ENCODE measurements at places on chromosomes 6 and 20.
A peak's percentile ranks its signal among the peaks of the same experiment; 100 is the strongest.

- no peak for DNase-seq
These were observed 296.7 kb downstream of the CDH26 start for GRCh38 chr20:60254901-60255411.

DNA sequence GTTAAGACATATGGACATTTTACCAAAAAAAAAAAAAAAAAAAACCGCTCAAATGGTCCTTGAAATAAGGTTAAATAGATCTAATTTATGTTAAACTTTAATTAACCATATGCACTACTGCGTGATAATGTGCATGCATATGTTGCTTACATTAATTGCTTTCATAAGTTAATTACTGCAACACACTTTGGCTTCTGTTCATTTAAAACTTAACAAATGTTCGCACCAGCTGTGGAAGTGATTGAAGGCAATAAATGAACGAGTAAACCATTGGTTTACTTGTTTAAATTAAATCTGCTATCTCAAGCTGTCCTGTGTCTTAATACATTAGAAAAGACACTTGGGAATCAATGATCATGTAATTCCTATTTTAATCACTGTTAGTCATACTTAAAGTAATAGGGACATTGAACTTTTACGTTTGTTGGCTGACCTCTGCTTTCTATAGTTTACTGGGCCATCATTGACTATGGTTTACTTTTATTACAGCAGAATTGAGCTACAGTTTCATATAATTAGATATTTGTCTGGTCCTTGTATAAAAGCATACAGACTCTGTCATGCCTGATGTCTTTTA lies 294.7 kb downstream of the KHDC1L start:
- DNase-seq = no peak

DNA sequence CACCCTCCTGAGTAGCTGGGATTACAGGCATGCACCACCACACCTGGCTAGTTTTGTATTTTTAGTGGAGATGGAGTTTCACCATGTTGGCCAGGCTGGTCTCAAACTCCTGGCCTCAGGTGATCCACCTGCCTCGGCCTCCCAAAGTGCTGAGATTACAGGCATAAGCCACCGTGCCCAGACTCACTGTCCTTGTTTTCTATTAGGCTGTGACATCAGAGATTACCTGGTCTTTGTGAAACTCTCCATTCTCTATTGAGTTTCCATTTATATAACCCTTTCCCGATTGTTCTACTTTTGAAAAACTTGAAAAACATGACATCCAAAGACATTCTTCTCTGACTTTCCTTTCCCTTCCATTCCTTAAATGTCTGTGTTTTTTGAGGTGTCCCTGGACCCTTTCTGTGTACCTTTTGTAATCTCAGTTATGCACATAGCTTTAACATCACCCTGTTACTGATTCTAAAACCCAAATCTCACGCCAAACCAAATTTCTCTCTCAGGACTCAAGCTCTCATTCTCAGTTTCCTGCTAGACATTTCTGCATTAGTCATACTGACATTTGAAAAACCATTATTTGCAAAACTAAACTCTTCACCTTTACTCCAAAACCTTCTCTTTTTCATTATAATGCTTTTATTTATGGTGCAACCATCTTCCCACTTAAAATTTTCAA lies 137.0 kb downstream of the KHDC1L start:
- peak; percentile 11 for DNase-seq

DNA sequence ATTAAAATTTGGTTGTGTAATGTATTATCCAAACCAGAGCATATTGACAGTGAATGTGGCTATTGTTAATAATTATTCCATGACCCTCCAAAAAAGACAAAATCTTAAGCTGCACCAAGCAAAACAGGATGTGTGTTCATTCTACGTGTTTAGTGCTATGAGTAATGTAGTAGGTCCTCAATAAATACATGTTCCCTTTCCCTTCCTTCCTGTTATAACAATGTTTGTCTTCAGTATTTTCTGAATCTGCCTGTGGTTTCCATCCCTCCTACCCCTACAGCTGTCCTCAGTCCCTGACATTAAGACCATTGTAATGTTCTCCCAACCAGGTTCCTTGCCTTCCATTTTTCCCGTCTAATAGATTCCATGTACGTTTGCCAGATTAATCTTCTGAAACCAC lies 163.8 kb downstream of the AIG1 start:
- DNase-seq = no peak

DNA sequence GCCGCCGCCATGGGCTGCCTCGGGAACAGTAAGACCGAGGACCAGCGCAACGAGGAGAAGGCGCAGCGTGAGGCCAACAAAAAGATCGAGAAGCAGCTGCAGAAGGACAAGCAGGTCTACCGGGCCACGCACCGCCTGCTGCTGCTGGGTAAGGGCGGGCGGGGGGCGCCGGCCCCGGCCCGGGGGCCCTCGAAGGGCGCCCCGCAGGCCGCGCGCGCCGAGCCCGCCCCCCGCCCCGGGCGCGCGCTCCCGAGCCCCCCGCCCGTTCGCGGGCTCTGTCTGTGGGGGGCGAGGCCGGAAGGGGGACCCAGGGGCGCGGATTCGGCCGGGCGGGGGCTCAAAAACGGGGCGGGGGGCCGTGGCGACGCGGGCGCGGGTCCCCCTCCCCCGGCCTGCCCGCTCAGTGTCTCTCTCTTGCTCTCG lies 39.2 kb downstream of the GNAS start:
- no peak for DNase-seq

DNA sequence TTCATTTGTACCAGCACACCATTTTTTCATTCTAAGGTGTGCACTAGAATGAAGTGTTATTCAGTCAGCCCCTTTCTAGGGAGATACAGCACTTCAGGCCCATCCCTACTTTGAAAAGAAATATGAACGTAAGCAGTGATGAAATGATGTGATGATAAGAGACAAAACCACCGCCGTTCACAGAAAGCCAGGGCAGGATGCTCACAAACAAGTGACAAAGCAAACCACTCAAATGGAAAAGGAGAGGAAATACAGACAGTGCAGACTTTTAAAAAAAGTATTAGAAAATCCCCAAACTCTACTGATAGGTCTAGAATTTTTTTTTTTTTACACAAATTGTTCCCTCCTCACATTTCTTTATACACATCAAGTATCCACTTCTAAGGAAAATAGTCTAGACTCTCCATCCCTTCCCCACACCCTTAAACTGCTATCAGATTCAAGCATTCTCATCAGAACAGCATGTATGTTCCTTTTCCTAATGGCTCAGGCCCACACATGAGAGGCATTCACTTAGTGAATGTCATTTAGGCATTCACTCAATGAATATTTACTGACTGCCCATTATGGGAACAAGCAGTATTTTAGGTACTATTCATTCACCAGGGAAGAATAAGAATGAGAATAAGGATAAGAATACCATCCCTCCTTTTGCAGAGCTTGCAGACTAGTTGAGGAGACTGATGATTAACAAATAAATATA lies 243.5 kb downstream of the GMPR start:
- DNase-seq = no peak

DNA sequence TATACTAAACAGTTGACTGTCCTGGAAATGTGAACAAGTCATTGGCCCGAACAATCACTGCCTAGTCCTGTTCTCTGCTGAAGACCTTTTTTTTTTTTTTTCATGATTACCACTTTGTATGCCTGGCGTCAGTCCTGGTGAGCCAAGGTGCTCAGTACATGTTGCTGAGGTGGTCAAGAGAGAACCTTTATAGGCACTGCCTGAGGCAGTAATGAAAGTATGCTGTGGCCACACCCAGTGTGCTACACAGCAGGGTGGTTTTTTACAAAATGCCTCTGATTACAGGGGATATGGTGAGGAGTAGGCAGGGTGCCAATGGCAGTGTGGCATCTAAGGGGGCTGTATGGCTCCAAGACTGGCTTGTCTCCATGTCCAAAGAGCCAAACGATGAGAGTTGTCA lies 135.1 kb upstream of the ENPP5 start:
- DNase-seq = no peak

- DNase-seq = peak; percentile 76
These were observed 23.2 kb downstream of the TRERF1 start for GRCh38 chr6:42428326-42429041.

DNA sequence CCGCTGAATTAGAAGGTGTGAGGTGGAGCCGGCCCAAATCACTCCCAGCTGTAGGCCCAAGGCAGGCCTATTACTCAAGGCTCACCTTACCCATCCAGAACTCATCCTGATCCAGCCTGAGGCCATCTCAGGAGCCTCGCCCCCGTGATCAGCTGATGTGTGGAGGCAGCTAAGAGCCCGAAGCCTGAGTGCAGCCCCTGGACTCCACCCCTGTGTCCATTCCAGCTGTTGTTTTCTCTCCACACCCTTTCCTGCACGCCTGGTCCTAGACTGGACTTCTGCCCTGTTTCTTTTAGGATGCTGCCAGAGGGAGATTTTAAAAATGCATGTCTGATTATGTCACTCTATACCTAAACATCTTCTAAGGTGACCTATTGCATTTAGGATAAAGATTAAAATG lies 124.7 kb upstream of the SUPT3H start:
- DNase-seq = no peak

DNA sequence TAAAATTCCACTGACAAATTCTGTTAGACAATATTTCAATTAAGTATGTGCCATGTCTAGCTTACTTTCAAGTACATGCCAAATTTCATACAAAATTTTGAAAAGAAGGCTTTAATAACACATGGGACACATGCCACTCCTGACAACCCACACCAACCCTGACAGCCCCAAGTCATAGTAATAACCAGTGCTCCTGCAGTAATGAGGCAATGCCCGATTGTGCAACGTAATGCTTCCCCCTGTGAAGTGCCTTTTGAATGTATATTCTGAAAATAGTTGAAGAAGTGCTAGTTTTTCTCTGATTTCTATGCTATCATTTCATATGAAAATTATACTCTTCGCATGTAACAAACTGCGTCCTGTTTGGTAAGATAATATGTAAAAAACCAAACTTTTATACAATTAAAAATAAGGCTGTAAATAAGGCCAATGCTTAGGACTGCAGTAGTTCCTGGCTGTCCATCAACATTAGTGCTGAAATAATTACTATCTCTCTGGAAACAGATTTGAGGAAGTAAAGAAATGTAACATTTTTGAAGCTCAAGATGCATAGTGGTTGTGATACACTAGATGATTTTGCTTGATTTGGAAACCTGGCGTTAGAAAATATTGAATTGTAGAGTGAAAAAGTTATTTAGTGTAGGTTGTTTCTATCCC lies 125.8 kb upstream of the BCLAF1 start:
- DNase-seq = no peak

GRCh38 chr6:52392944-52393343 lies 27.2 kb upstream of the EFHC1 start:
- no peak for DNase-seq

GRCh38 chr6:143410859-143411270 lies 39.6 kb downstream of the ADAT2 start:
- no peak for DNase-seq

DNA sequence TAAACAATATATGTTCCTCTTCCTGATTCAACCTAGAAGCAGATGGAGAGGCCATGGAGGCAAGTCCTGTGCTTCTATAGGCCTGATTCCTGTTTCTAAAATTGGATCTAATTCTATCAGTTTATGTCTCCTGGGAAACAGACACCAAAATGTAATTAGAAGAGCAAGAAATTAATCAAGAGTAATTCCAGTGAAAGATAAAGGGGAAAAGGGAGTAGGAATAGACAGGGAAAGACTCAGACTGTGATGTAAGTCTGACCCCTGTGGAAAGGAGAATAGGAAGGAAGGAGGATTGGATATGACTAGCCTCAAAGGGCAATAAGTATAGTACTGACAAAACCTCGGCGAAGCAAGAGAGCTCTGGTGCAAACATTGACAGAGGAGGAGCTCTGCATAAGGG lies 33.9 kb upstream of the FBXO30 start:
- no peak for DNase-seq

GRCh38 chr20:53621482-53622246 lies 28.0 kb upstream of the ZNF217 start:
- no peak for DNase-seq

GRCh38 chr6:7417684-7418083 lies 28.1 kb downstream of the RIOK1 start:
- DNase-seq = no peak

DNA sequence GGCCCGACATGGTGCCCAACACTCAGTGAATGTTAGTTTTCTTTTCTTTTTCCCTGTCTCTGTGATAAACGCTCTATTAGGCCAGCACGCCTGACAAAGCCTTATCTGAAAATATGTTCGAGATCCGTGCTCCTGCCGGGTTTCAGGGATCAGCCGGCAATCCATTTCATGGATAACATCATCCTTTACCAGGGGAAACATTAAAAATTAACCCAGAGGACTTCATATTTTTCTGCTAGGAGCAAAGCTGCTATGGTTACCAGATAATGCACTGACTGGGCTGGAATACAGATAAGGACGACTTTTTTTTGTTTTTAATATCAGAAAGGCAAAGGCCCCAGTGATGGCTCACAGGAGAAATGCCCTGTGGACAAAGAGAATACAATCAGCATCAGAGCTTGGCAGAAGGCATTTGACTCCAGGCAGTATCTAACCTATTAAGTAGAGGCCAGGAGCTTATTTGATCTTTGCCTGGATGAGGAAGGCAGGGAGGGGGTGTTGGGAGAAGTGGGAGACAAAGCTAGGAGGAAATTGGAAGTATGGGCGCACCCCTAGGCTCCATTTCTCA lies 482.0 kb upstream of the CHD6 start:
- no peak for DNase-seq

- no peak for DNase-seq
These were observed 43.1 kb downstream of the TM9SF4 start for GRCh38 chr20:32152421-32153155.

DNA sequence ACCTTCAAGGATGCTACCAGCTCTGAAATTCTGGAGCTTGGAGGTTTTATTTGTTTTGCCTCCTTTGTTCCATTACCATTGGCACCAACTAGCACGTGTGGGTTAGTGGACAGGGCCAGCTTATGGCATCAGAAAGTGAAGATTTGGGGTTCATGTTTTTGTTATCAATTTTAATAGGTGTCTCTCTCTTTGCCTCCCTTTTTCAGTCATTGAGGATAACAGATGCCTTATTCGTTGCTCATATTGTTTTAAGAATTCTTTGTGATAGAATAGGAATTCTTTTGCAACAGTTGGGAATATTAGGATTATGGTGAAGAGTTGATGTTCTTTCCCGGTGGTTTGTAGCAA lies 22.9 kb downstream of the TMC2 start:
- no peak for DNase-seq

DNA sequence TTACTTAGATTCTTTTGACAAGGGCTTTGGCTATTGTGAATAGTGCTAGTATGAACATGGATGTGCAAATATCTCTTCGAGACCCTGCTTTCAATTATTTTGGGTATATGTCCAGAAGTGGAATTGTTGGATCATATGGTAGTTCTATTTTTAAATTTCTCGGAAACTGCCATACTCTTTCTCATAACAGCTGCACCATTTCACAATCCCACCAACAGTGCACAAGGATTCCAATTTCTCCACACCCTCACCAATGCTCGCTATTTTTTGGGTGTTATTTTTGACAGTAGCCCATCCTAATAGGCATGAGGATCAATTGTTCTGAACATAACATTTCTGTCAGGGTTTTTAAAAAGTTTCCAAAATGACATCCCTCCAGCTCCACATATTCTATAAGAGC lies 69.2 kb upstream of the ESR1 start:
- no peak for DNase-seq

GRCh38 chr6:157092736-157093135 lies 230.6 kb downstream of the TMEM242 start:
- no peak for DNase-seq

Measured in GM13977 (cell line).